ENCODE measurements at places on chromosomes 2 and 18.
A peak's percentile ranks its signal among the peaks of the same experiment; 100 is the strongest.

GRCh38 chr2:30605197-30605596 is 158.2 kb downstream of the LCLAT1 start:
- DNase-seq: no peak

GRCh38 chr18:55321265-55322177 is 266.5 kb downstream of the TCF4 start:
- DNase-seq: peak; percentile 92

- no peak for DNase-seq
Measured at GRCh38 chr18:37922162-37922561, 356.6 kb upstream of the CELF4 start.

GRCh38 chr2:12861344-12861930 is 144.7 kb downstream of the TRIB2 start:
- DNase-seq: no peak

- DNase-seq: no peak
Measured at GRCh38 chr2:226184540-226184939, 615.1 kb downstream of the IRS1 start.

DNA sequence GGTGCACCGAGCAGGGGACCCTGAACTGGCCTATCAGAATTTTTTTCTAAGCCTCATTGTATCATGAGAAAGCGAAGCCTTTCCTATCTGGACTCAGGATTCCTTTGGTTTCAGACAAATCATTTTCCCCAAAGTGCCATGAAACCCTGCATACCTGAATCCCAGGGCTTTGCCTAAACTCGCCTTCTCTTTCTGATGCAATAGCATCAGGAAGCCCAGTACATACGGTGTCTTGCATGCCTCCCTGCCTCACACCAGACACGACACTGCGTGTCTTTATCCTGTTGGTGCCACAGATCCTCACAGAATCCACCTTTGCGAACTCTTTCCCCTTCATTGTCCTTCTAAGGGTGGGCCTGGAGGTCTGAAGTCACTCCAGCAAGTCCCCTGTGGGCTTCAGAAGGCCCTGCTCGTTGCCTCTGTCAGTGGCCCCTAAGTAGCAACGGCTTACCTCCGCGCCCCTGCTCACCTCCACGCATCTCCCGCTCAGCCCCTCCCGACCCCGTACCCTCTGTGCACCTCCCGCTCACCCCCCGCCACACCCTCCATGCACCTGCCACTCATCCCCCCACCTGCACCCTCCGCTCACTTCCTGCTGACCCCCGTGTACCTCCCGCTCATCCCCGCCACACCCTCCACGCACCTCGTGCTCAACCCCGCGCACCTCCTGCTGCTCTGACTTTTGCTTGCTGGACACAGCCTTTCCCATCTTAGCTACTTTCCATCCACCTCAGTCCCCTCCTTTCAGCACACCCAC is 83.4 kb downstream of the TPGS2 start:
- no peak for DNase-seq

DNA sequence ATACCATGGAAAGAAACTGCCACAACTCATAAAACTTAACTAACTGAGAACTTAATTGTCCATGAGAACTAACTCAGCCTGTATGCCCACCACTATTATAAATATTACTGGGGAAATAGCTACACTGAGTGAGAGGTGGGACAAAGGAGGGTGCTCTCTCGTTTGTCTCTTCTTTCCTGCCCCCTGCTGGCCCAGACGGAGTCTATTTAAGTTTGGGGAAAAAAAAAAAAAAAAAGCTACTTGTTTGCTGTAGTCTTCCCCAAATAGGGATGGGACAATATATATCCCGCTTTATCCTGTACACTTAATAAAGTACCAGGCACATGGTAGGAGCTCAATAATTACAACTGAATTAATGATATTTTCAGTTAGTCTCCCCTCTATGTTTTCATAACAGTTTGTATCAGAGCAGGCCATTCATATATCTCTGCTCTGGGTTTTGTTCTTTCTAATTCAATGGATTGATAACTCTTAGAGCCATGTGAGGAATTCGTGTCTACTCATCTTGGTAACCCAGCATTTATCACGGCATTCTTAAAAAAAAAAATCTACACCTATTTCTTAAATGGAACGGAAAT is 647.6 kb upstream of the PKDCC start:
- no peak for DNase-seq

- DNase-seq: no peak
Measured at GRCh38 chr2:127169066-127169660, 50.9 kb downstream of the CYP27C1 start.
